ENCODE measurements at places on chromosomes 7 and 10.
A peak's percentile ranks its signal among the peaks of the same experiment; 100 is the strongest.

DNA sequence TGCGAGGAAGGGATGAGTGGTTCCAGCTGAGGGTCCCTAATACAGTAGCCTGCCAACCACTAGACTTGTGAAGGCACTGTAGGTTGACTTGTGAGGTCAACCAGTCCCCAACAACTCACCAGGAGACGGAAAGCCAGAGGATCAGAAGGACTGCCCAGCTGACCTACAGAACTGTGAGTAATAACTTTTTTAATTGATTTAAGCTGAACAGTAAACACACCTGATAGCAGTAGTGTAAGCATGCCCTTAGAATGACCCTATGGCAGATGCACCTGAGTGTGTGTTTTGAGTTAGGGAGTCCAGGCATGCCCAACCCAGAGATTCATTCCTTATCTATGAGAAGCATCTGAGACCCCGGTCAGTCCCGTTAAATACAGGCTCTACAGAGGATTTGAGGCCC is 14.1 kb downstream of the PRLHR start:
- DNase-seq: no peak

- DNase-seq: peak; percentile 43
Observed at GRCh38 chr7:81926-82756, 110.2 kb upstream of the FAM20C start.

DNA sequence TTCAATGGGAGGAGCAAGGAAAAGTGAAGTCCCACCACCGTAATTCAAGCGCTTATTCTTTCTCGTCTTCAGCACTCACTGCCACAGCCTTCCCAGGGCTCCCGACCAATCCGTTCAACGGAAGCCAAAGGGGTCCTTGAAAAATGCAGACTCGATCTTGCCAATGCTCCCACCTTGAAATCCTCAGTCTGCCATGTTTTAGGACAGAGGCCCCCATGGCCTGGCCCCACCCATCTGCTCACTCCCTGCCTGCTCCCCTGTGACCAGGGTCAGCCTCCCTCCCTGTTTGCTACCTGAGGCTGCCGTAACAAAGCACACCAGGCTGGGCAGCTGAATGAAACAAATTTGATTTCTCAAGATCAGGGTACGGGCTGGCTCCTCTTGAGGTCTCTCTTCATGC is 3.0 kb upstream of the DNAAF5 start:
- no peak for DNase-seq

DNA sequence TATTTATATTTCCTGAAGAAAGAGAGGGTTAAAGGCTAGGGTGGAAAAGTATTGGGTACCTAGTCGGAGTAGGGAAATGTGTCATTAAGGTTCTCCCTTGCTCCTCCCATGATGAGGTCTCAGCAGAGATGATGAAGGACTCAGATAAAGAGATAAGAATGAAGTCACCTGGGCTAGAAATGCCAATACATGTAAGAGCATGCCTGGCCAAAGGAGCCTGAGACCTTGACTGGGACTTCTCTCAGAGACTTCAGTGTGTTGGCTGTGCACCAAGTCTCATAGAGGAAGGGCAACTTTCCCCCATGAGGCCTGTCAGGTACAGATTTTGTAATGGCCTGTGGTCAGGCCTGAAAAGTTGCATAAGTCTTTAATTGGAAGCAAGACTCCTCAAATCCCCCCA is 361.0 kb upstream of the CDC14C start:
- DNase-seq: no peak

- DNase-seq: no peak
Observed at GRCh38 chr10:22986771-22987542, 59.1 kb downstream of the ARMC3 start.

DNA sequence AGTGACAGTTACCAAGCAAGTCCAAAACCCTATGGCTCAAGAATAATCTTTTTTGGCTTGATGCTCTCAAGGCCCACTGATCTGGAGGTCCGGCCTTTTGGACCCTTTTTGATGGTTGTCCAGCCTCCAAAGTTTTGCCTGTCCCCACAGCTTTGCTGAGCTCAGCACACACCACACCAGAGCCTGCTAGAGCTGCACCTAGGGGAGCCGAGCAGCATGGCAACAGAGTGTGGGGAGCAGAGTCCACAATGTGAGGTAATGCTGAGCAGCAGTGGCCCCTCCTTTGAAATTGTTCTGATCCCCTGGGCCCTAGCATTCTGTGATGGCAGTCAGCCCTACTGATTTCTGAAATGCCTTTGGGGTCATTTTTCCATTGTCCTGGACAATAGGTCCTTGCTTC is 9.3 kb downstream of the GIMAP7 start:
- DNase-seq: no peak

GRCh38 chr7:132397070-132397469 is 179.2 kb downstream of the PLXNA4 start:
- no peak for DNase-seq

DNA sequence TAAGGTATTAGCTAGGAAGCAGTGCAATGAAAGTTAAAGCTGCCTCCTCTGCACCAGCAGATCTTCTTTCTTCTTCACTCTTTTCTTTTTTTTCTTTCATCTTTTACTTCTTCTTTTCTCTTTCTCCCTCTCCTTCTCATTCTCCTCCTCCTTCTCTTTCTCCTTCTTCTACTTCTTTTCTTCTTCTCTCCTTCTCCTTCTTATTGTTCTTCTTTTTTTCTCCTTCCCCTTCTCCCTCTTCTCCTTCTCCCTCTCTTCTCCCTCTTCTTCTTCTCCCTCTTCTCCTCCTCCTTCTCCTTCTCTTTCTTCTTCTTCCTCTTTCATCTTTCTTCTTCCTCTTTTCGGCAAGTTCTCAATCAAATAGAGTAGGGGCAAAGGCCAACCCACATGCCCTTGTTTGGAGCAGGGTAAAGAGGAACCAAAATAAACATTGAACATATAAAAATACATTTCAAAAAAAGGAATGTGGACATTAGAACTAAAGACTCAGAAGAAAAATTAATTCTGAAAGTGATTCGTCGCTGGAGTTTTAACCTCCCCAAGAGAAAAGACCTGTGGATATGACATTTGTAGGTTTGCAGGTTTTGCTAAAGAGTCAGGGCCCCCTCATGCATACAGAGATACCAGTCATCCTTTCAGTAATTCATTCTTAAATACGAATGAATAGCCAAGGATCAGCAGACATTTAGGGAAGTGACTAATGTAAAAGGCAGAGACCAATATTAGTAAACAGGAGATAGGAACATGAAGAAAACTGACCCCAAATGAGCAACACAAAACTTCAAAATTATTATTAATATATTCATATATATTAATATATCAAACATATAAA is 93.0 kb upstream of the RSU1 start:
- no peak for DNase-seq

DNA sequence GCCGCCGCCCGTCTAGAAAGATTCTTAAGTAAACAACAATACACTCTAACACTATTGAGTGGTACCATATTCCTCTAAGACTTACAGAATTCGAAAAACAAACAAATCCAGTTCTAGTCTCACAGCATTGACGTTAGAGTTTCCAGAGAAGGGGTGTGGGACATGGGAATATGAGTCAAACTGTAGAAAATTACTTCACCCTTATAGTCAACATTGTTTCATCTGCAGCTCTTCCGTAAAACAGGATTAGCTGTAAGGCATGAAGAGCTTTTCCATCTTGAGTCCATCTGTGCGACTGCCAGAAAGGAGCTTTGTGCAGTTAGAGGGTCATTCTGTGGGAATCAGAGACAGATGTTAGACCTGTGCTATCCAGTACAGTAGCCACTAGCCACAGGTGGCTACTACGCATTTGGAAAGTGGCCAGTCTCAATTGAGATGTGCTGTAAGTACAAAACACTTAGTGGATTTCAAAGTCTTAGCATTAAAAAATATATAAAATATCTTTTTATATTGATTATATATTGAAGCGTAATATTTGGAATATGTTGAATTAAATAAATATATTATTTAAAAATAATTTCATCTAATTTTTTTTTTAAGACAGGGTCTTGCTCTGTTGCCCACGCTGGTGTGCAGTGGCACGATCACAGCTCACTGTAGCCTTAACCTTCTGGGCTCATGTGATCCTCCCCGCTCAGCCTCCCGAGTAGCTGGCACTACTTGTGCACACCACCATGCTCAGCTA is 79.8 kb upstream of the MPP7 start:
- no peak for DNase-seq

DNA sequence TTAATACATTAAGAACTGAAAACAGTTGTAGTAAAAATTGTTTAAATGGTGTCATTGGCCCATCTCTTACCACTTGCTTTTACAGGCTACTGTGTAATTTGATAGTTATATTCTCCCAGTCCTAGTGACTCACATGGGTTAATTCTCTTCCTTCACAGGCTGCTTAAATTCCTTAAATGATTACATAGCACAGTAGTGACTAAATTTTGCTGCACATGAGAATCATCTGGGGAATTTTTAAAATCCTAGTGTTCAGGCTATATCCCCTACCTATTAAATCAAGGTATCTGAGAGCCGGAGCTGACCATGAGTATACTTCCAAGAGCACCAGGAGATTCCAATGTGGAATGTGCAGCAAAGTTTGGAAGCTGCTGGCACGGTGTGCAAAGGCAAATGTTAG is 45.3 kb upstream of the ZNF800 start:
- DNase-seq: no peak

- DNase-seq: no peak
Observed at GRCh38 chr10:113967126-113967525, 76.5 kb upstream of the ADRB1 start.

DNA sequence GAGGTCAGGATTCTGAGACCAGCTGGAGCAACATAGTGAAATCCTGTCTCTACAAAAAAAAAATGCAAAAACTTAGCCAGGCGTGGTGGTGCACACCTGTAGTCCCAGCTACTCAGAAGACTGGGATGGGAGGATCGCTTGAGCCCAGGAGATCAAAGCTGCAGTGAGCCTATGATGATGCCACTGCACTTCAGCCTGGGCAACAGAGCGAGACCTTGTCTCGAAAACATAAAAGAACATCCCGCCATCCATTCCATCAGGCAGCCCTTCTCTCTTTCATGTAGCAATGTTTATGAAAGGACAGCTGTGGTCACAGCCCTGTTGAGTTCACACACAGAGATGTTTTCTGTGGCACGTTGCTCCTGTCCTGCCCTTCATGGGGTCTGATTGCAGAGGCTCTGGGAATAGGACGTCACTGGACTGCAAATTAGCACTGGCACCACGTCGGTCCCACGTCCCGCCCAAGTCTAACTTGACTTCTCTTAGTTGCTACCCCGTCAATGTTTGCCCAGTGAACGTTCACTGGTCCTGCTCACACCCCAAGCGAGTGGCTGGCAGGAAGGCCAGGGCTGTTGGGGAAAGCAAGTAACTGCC is 64.5 kb upstream of the MYL10 start:
- DNase-seq: no peak

- DNase-seq: no peak
Observed at GRCh38 chr7:29858191-29858951, 52.1 kb downstream of the WIPF3 start.

DNA sequence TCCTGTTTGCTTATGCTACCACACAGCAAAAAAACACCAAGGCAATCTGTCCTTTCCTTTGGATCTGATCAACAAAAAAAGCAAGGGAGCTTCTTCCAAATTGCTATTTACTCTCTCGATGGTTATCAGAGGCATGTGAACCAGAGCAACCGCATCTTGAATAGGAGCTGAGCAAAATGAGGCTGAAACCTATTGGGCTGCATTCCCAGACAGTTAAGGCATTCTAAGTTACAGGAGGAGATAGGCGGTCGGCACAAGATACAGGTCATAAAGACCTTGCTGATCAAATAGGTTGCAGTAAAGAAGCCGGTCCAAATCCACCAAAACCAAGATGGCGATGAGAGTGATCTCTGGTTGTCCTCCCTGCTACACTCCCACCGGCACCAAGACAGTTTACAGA is 76.8 kb upstream of the FRMD4A start:
- DNase-seq: no peak

Measured in breast epithelium (tissue), 4 donors.